Activated CD8-positive, alpha-beta T cell treated with anti-CD3 and anti-CD28 coated beads, Interleukin-2, amount 10 ng/mL, durations not matched to agents 7 days and 5 days (primary cell): ENCODE measurements at places on chromosomes 7 and 10. TPM values are rescaled to one million over a fixed set of nuclear protein-coding genes. Genes with fewer than 3 reads are reported as not detected.

DNA sequence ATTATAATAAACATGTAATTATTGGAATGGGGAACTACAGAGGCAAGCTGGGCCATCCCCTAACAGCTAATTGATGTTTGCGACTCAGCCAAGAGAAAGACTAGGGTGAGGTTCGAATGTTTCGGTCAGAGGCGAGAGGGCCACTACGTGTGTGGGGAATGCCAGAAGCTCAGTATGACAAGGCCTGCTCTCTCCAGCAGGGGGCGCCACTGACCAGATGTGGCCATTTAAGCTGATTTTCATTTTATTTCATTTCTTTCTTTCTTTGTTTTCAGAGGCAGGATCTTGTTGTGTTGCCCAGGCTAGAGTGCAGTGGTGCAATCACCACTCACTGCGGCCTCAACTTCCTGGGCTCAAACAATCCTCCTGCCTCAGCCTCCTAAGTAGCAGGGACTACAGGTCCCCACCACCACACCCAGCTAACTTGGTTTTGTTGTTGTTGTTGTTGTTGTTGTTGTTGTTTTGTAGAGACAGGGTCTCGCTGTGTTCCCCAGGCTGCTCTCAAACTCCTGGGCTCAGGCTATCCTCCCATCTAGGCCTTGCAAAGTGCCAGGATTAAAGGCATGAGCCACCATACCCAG lies 38.1 kb downstream of the TMEM130 start:
- no peak overlapping the region for H3K27ac ChIP-seq
- no peaks in the 10 kb centered on the region for H3K36me3 ChIP-seq
- no peaks in the 10 kb centered on the region for H3K27me3 ChIP-seq

DNA sequence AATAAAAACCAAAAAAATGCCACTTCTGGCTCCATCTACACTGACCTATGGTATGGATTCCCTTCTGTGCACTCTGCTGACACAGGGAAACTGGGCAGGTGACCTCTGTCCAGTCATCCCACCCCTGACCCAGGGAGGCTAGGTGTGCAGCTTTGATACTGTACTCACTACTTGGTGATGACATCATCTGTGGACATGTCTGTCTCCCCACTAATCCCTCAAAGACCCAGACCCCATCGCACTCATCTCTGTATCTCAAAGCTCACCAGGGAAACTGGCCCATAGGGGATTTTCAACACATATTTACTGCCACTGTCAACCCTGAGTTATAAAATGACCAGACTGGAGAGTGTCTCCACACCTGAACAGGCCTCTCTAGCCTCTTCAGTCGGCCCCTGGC lies 10.6 kb downstream of the SGMS1 start:
- H3K36me3 ChIP-seq, result peaks cover 1% of the 10 kb centered on the region
- no peak overlapping the region for H3K27ac ChIP-seq
- no peak for DNase-seq
- peaks cover 20% of the 10 kb centered on the region for H3K4me1 ChIP-seq

- no peaks in the 10 kb centered on the region for H3K27me3 ChIP-seq
- H3K4me1 ChIP-seq, result no peaks in the 10 kb centered on the region
- no peak overlapping the region for H3K4me3 ChIP-seq
- H3K36me3 ChIP-seq, result no peaks in the 10 kb centered on the region
- DNase-seq, result no peak
These were observed 60.3 kb upstream of the SLC39A12 start for GRCh38 chr10:17891435-17891834.

- H3K4me1 ChIP-seq, result peaks cover 48% of the 10 kb centered on the region
- peaks cover 51% of the 10 kb centered on the region for H3K36me3 ChIP-seq
- no peaks in the 10 kb centered on the region for H3K27me3 ChIP-seq
- peak overlapping the region; percentile 99 for H3K27ac ChIP-seq
These were observed 1.4 kb downstream of the NDUFB8 start for GRCh38 chr10:100528123-100528886.

- no peaks in the 10 kb centered on the region for H3K36me3 ChIP-seq
- H3K27me3 ChIP-seq, result peaks cover 2% of the 10 kb centered on the region
- H3K4me3 ChIP-seq, result no peak overlapping the region
- H3K4me1 ChIP-seq, result peaks cover 21% of the 10 kb centered on the region
- no peak overlapping the region for H3K27ac ChIP-seq
These were observed 6.6 kb upstream of the ZNF282 start for GRCh38 chr7:149188637-149189259.

DNA sequence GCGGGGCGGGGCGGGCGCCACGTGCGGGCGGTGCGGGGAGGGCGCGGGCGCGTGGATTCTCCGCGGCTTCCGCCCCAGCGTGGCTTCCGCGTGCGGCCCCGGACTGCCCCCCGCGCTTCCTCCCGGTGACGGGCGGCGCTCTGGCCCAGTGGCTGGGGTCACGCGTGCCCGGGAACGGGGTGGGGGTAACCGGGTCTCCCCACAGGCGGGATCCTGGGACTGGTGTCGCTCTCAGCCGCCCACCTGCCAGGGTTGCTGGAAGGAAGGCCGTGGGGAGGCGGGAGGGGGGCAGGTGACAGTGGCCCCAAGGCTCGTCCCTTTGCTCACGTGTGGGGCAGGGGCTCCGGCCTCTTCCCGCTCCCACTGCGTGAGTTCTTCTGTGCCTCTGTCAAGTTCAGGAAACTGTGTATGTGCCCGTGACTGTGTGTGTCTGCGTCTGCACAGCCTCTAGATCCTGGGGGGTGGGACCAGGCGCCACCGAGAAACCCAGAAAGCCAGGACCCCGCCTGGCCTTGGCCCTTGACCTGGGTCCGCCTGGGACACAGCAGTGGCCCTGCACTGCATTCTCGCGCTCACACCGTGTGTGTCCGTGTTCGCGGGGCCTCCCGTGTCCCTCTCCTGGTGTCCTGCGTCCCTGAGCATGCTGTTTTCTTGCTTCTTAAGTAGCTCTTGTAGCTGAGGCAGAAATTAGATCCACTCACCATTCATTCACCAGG lies 919 bp downstream of the MAFK start:
- H3K4me1 ChIP-seq, result peaks cover 32% of the 10 kb centered on the region
- peaks cover 6% of the 10 kb centered on the region for H3K27me3 ChIP-seq
- H3K27ac ChIP-seq, result peak overlapping the region; percentile 83
- no peaks in the 10 kb centered on the region for H3K36me3 ChIP-seq

- no peak overlapping the region for H3K27ac ChIP-seq
- no peak for DNase-seq
- no peaks in the 10 kb centered on the region for H3K27me3 ChIP-seq
- no peaks in the 10 kb centered on the region for H3K36me3 ChIP-seq
These were observed 95.3 kb upstream of the RET start for GRCh38 chr10:42981358-42982236.

DNA sequence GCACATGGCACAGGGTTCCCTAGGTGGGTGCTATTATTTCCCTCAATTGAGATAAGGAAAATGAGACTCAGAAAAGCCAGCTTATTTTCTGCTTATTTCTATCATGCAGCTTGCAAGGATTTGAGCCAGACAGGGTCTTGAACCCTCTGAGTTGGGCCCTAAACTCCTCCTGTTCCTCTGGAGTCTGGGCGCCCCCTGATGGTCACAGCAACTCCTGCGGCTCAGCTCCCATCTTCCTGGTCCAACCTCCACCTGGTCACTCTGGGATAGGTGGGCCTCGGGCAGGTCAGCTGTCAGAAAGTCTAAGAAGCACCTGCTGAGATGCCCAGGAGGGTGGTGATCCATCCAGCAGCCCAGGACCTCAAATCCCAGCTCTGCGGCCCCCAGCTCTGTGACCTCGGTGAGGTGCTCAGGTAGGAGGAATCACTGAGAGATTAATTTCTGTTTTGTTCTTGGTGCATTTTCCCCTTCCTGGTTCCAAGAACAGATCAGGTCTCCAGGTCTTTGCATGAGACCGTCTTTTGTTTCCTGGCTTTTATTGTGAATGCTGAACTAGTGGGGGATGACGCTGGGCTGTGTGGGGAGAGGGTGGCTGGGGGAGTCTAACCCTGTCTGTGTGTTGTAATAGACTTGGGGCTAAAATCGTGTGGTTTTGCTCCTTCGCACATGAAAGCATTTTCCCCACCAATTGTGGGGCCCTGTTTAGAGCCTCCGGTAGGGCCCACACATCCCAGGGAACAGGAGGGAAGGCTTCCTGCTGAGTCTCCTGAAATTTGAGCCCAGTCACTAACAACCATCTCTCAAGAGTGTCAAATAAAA lies 32.8 kb downstream of the TMEM130 start:
- H3K4me3 ChIP-seq, result no peak overlapping the region
- no peaks in the 10 kb centered on the region for H3K36me3 ChIP-seq
- H3K27ac ChIP-seq, result no peak overlapping the region
- peaks cover 2% of the 10 kb centered on the region for H3K27me3 ChIP-seq
- no peaks in the 10 kb centered on the region for H3K4me1 ChIP-seq
- peak; percentile 35 for DNase-seq

- H3K27me3 ChIP-seq, result peaks cover 2% of the 10 kb centered on the region
- peak; percentile 55 for DNase-seq
- peak overlapping the region; percentile 96 for H3K4me3 ChIP-seq
- peaks cover 24% of the 10 kb centered on the region for H3K4me1 ChIP-seq
- H3K36me3 ChIP-seq, result peaks cover 61% of the 10 kb centered on the region
These were observed 101.9 kb upstream of the TNRC18 start for GRCh38 chr7:5525271-5526099.

GRCh38 chr10:130220251-130221185 lies 84.3 kb downstream of the GLRX3 start:
- no peaks in the 10 kb centered on the region for H3K4me1 ChIP-seq
- no peak for DNase-seq
- H3K27me3 ChIP-seq, result no peaks in the 10 kb centered on the region
- no peak overlapping the region for H3K27ac ChIP-seq

DNA sequence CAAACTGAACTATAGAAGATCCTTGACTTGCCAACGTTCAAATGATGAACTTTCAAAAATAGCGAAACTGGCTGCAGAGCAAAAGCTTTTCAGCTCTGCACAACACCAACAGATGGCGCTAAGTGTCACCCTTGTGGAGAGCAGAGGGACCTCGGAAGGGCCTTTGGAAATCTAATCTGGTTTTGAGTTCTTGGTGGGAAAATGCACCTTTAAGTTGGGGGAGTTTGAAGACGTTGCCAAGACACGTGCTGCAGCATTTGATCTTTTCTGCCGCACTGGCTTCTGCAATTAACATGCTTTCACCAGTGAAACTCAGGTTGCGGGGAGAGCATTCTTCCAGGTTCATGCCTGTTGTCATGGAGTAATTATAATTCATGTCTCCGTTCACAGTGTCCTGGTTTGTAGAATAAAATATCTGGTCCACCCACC lies 26.3 kb upstream of the WDR11 start:
- no peak overlapping the region for H3K4me3 ChIP-seq
- H3K4me1 ChIP-seq, result no peaks in the 10 kb centered on the region
- H3K27ac ChIP-seq, result no peak overlapping the region

DNA sequence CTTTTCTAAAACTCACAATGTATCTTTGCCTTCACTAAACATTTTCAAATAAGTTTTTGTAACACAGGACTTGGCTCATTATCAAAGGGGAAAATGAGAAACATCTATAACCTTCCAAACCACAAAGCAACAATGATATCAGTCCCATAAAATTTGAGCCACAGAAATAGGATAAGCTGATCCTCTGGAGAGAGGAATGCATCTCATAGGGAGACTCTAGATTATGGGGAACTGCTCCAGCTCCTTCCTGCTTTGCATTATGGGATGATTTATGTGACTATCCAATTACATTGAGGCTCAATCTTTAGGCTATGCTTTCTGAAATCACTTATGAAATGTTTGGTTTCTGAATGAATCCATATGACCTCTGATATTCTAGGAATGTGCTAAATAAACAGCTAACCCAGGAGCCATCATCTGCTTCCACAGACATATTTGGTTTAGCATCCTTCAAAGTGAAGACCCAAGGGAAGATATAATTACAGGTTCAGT lies 70.4 kb downstream of the CUBN start:
- no peak overlapping the region for H3K27ac ChIP-seq
- H3K4me1 ChIP-seq, result peaks cover 17% of the 10 kb centered on the region
- H3K36me3 ChIP-seq, result peaks cover 7% of the 10 kb centered on the region

GRCh38 chr10:86440874-86441843 lies 74.6 kb upstream of the GRID1 start:
- no peaks in the 10 kb centered on the region for H3K27me3 ChIP-seq
- peaks cover 27% of the 10 kb centered on the region for H3K4me1 ChIP-seq
- H3K27ac ChIP-seq, result peak overlapping the region; percentile 70
- H3K36me3 ChIP-seq, result peaks cover 77% of the 10 kb centered on the region
- H3K4me3 ChIP-seq, result no peak overlapping the region

GRCh38 chr7:127392182-127392565 lies 334 bp downstream of the ZNF800 start:
- H3K36me3 ChIP-seq, result peaks cover 39% of the 10 kb centered on the region
- H3K4me1 ChIP-seq, result peaks cover 60% of the 10 kb centered on the region
- H3K4me3 ChIP-seq, result peak overlapping the region; percentile 98
- H3K27me3 ChIP-seq, result no peaks in the 10 kb centered on the region
- peak overlapping the region; percentile 98 for H3K27ac ChIP-seq

GRCh38 chr10:317271-317769 lies 182.1 kb downstream of the ZMYND11 start:
- no peak overlapping the region for H3K4me3 ChIP-seq
- H3K36me3 ChIP-seq, result no peaks in the 10 kb centered on the region
- no peak for DNase-seq
- H3K27me3 ChIP-seq, result no peaks in the 10 kb centered on the region
- peaks cover 18% of the 10 kb centered on the region for H3K4me1 ChIP-seq

DNA sequence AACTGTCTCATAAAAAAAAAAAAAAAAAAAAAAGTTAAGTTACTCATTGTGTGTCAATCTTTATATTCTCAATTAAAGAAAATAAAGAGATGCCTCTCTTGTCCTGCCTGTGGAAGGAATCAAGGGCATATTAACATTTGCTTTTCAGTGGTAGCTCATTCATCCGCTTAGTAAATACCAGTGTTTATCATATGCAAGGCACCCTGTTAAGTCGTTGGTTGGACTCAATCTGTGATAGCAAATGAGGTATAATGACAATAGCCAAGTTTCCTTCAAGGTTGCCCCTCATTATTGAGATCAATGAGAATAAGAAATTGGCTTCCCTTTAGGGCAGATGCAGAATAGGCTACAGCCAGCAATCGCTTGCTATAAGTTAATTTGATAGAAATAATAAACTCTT lies 812.7 kb upstream of the COBL start:
- no peak for DNase-seq
- no peaks in the 10 kb centered on the region for H3K36me3 ChIP-seq
- no peaks in the 10 kb centered on the region for H3K4me1 ChIP-seq
- no peaks in the 10 kb centered on the region for H3K27me3 ChIP-seq
- H3K4me3 ChIP-seq, result no peak overlapping the region
- no peak overlapping the region for H3K27ac ChIP-seq

DNA sequence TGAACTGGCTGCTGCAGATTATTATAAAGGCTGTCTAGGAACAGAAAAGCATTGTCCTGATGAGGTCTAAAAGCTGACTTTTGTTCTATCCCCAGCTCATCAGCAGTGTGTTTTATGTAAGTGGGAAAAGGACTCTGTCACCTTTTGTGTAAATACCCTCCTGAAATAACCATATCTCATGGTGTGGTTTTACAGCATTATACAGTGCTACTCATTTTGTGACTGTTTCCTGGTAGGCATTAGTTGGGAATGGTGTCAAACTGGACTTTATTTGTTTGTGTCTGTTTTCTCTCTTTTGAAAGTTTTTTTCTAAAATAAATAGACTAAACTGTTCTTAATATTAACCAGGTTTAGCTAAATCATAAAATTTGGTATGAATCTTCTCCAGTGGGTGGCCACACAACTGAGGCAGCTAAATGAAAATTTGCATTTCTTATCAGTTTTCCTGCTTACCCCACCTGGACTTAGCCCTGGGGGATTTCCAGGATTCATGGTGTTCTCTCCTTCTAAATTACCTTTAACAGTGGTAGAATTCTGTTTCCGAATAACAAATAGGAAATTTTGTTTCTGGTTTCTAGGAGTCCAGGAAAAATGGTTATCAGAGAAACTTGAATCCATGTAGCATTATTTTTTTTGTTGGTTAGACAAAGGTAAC lies 140.9 kb downstream of the LHFPL3 start:
- DNase-seq, result no peak
- no peak overlapping the region for H3K4me3 ChIP-seq
- no peaks in the 10 kb centered on the region for H3K27me3 ChIP-seq
- no peaks in the 10 kb centered on the region for H3K4me1 ChIP-seq

The PON1 gene
- total RNA-seq, result not detected

The GPR141 gene
- total RNA-seq, result not detected

The MACROH2A2 gene
- 7.4 TPM for total RNA-seq

The TMEM130 gene
- total RNA-seq, result not detected

The ATRNL1 gene
- total RNA-seq, result not detected

The DNA2 gene
- total RNA-seq, result 52.6 TPM

The COL26A1 gene
- not detected for total RNA-seq
